ENCODE measurements at places on chromosomes 1 and 21. TPM values are rescaled to one million over a fixed set of nuclear protein-coding genes. Genes with fewer than 3 reads are reported as not detected.

The RXFP4 gene
- not detected for total RNA-seq

The CD53 gene
- total RNA-seq, result not detected

The HLCS gene
- 6.5 TPM for total RNA-seq

The LCE1A gene
- not detected for total RNA-seq

The WNT2B gene
- 0.39 TPM for total RNA-seq

The PTBP2 gene
- 6.0 TPM for total RNA-seq

The GCSAML gene
- total RNA-seq, result not detected
